ENCODE measurements at places on chromosomes 11 and 22.

DNA sequence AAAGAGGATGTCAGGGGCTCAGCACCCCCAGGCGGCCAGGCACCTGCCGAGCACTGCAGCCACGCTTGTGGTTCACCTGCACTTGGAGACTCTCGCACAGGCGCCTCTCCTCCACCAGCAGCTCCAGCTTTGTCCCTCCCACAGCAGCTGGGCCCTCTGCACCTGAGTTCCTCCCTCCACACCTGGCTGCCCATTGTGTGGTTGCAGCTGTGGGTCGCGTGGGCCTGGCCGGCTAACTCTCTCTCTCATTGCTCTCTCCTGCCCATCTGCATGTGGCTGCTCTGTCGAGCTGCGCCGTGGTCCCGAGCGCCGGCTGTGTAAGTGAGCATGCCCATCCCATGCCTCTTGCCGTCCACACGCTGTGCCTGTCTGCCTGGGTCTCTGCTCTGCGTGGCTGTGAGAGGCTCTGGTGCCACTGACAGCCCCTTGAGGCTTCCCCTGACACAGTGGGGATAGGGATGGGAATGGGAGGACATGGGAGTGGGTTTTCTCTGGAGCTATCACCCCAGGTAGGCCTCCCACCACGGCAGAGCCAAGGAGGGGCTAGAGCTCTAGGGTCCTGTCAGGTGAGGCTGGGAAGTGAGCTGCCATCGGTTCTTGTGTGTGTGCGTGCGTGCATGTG, 8.5 kb upstream of the ACR start:
- no peak for DNase-seq

DNA sequence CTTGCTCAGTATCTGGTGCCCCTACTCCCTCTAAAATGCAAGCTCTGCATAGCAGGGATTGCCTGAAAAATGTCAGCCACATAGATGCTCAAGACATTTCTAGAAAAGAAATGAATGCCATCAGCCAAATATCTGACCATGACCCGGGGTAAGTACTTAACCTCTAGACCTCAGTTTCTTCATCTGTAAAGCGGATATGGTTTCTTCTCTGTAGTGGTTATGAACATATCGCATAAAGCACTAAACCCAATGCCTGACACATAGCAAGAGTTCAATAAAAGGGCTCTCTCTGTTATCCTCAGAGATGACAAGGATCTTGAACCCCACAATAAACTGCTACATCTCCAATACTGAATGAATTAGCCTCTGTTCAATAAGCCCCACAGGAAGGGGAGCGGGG, 122.6 kb downstream of the ABTB2 start:
- DNase-seq: no peak

DNA sequence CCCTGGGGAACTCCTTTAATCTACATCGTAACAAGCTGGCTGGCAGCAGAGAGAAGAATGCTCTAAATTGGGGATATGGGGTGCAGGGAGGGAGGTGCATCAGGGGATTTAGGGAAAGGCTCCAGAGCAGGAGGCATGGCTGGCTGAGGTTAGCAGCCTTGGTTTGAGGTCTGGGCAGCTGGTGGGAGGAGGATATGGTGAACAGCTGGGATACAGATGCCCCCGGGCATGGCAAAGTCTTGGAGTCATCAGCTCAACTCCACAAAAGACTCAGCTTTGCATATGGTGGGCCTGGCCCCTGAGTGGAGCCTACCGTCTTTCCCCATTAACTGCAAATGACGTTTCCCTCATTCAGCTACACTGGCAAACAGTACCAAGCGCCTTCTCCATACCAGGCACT, 5.4 kb downstream of the FAM83F start:
- no peak for DNase-seq

GRCh38 chr22:47402876-47403525, 640.6 kb downstream of the TBC1D22A start:
- DNase-seq: no peak

GRCh38 chr11:44335919-44336318, 26.0 kb upstream of the ALX4 start:
- DNase-seq: no peak

GRCh38 chr22:45291061-45291930, 6.5 kb downstream of the UPK3A start:
- DNase-seq: no peak

DNA sequence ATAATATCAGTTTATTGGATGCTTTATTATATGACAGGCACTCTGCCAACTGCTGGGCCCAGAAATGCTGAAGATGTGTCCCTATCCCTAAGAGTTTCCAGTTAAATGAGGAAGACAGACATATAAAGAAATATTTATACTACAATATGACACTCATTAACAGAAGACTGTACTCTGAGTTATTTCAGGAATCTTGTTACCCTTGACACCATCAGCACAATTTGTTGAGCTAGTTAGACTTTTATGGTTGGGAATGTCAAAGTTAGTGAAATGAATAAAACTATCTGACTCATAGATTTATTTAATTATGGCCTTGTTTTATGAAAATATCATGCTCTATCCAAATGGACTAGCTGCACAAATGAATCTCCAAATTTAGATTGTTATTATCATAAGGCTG, 25.6 kb upstream of the MSANTD4 start:
- no peak for DNase-seq

GRCh38 chr22:30183861-30184278, 62.7 kb downstream of the LIF start:
- no peak for DNase-seq

DNA sequence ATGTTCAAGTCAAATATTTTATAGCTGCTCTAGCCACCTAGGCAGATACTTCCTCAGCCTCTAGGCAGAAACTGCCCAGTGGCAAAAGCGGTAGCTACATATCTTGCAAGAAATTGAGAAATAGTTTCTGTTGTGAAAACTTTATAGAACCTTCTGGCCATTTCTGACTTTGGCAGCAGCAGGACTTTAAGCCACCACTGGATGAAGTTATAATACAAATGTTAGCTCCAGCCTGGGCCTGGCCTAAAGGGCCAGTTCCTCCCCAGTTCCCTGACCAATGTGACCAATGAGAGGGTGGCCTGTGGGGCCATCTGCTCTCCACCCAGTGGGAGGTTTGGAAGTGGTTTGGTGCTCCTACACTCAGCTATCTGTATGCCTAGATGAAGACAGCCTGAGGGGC, 254.0 kb upstream of the NARS2 start:
- DNase-seq: no peak

DNA sequence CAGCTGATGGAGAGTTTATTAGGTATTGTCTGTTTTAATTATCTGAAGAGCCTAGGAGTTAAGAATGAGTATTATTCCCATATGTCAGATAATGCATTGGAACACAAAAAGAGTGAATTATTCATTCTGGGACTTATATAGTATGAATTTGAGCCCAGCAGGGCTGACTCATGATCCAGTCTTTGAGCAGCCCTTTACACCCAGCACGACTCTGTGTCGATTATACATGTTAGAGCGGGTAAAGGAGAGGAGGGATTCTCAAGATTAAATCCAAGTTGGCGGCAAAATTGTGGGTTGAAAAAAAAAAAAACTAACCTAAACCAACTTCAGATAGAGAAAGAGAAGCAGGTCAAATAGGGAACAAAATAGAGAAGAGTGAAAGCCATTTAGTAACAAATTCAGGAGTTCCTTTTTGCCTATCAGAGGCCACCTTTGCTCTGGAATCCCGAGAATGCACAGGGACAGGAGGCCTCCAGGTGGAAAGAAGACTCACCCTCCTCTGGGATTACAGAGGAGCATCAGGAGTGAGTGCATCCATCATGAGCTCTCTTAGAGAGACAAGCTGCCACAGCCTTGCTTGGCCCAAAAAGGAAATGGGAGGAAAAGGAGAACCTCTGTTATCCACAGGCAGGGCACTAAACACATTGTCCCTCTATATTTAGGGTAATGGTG, 3.1 kb downstream of the MRGPRX1 start:
- no peak for DNase-seq

Data from SW 1271 (cell line).